Upper lobe of right lung (tissue), 1 donor: ENCODE measurements at places on chromosomes 4 and X. TPM values are rescaled to one million over a fixed set of nuclear protein-coding genes. Genes with fewer than 3 reads are reported as not detected.

The LONRF3 gene
- total RNA-seq, result 24.4 TPM

- H3K27ac ChIP-seq, result no peak overlapping the region
- H3K36me3 ChIP-seq, result no peaks in the 10 kb centered on the region
- H3K4me3 ChIP-seq, result no peak overlapping the region
- no peak for DNase-seq
- H3K27me3 ChIP-seq, result no peaks in the 10 kb centered on the region
Measured at GRCh38 chr4:41122775-41123174, 91.6 kb downstream of the APBB2 start.

- no peaks in the 10 kb centered on the region for H3K4me1 ChIP-seq
- H3K27me3 ChIP-seq, result no peaks in the 10 kb centered on the region
- no peaks in the 10 kb centered on the region for H3K36me3 ChIP-seq
- no peak overlapping the region for H3K27ac ChIP-seq
Measured at GRCh38 chr4:102163404-102164140, 181.7 kb downstream of the SLC39A8 start.

DNA sequence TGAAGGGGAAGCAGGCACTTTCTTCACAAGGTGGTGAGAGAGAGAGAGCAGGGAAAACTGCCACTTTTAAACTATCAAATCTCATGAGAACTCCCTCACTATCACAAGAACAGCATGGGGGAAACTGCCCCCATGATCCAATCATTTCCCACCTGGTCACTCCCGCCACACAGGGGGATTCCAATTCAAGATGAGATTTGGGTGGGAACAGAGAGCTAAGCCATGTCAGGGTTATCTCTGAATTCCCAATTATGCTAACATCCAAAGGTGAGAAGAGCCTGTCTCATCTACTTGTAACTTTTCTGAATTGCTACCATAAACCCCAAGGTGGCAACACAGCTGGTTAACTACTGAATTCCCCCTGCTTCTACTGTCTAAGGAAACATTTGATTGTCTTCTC, 758.5 kb downstream of the ADGRL3 start:
- H3K4me3 ChIP-seq, result no peak overlapping the region
- no peaks in the 10 kb centered on the region for H3K4me1 ChIP-seq
- no peaks in the 10 kb centered on the region for H3K27me3 ChIP-seq
- DNase-seq, result no peak
- H3K36me3 ChIP-seq, result no peaks in the 10 kb centered on the region

The CENPE gene
- total RNA-seq, result 0.78 TPM
